ENCODE measurements at places on chromosomes 4 and X. TPM values are rescaled to one million over a fixed set of nuclear protein-coding genes. Genes with fewer than 3 reads are reported as not detected.

DNA sequence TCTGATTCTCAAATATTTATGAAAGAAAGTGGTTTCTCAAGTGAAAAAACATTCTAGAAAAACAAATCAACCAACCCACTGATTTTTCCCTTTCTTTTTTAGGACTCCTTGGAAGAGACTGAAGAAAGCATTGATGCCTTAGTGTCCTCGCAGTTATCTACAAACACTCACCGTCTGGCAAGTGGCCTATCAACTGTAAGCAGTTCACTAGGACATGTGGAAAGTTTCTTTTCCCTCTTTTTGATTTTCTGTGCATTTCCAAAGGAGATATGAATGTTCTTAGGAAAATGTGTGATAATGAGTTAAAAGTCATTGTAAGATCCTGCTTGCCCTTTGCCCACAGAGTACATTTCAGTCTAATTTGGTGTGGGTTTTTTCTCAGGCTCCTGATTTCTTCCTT lies 95.9 kb downstream of the SYTL5 start:
- DNase-seq: no peak
- peaks cover 3% of the 10 kb centered on the region for H3K4me1 ChIP-seq
- H3K27ac ChIP-seq: no peak overlapping the region
- no peaks in the 10 kb centered on the region for H3K27me3 ChIP-seq
- no peaks in the 10 kb centered on the region for H3K36me3 ChIP-seq

DNA sequence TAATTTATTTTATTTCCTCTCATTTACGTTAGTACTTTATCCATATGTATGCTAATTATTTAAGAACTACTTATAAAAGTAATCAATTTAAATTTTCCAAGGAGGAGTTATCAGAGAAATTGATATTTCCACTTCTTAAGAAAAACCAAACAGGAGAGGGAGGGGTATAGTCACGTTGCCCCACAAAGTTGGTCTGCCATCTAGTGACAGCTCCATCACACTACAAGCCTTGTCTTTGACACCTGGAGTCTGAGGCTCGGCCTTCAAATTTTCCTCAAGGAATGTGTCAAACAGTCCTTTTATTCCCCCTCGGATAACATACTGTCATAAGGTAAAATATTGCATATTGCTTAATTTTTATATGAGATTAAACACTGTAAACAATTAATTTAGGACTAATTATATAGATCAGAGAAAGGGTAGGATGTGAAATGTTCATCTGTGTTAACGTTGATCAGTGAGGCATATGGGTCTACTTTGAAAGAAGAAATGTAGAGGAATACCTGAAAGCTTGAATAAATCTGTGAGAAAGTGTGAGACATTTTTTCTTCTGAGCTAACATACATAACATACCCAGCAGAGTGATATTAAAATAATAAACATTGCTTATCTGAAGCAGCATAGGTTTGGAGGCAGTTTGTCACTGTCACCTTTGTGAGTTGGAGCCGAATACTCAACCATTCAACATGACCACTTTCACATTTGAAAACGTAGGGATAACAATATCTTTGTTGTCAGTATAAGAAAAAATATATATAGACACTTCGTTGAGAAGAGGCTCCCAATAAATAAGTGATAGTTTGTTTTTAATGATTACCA lies 114.4 kb downstream of the GLRA3 start:
- no peaks in the 10 kb centered on the region for H3K36me3 ChIP-seq
- no peaks in the 10 kb centered on the region for H3K4me1 ChIP-seq
- no peak overlapping the region for H3K27ac ChIP-seq
- DNase-seq: no peak
- no peak overlapping the region for H3K4me3 ChIP-seq

DNA sequence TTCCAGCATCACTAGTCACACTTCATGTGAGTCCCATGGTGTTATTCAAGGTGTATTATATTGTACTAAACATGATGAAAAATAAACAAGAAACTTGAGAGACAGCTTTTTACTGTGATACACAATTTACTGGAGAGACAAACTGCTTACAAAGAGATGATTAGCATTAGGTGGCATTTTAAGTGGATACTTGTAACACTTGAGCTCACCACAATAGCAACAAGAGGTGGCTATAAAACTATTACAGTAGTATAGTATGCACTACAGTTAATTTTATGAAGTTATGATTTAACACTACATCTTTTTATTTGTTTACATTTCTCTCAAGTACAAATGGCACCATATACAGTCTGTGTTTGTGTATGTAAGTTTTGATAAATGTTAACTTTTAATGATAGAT lies 246.6 kb downstream of the PARM1 start:
- H3K36me3 ChIP-seq: no peaks in the 10 kb centered on the region
- no peaks in the 10 kb centered on the region for H3K27me3 ChIP-seq

DNA sequence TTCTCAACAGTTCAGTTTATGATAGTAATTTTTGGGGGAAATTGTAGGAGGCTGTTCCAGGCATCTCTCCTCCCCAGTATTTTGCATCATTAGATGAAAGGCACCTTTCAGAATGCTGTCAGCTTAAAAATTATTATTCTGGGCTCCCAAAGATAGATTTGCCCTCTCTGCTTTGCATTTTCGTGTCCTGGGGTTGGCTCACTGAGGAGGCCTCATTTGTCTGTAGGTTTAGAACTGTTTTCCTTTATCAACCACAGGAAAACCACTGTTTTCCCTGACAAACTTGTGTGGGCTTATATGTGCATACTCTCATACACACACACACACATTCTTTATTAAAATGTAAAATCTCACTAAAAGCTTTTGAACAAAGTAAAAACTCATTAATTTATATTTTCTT lies 197.2 kb upstream of the VCX3A start:
- no peaks in the 10 kb centered on the region for H3K27me3 ChIP-seq
- H3K36me3 ChIP-seq: no peaks in the 10 kb centered on the region

GRCh38 chrX:118047446-118048186 lies 69.0 kb downstream of the KLHL13 start:
- H3K27ac ChIP-seq: no peak overlapping the region
- H3K27me3 ChIP-seq: no peaks in the 10 kb centered on the region
- DNase-seq: no peak
- H3K36me3 ChIP-seq: no peaks in the 10 kb centered on the region
- no peaks in the 10 kb centered on the region for H3K4me1 ChIP-seq
- H3K4me3 ChIP-seq: no peak overlapping the region

GRCh38 chr4:115121351-115122043 lies 8.1 kb upstream of the NDST4 start:
- H3K27me3 ChIP-seq: no peaks in the 10 kb centered on the region
- H3K4me3 ChIP-seq: no peak overlapping the region
- H3K4me1 ChIP-seq: no peaks in the 10 kb centered on the region
- no peak for DNase-seq

GRCh38 chr4:73258436-73258685 lies 237 bp downstream of the ANKRD17 start:
- H3K27me3 ChIP-seq: no peaks in the 10 kb centered on the region
- H3K36me3 ChIP-seq: peaks cover 6% of the 10 kb centered on the region
- peak overlapping the region; percentile 90 for H3K4me3 ChIP-seq
- no peak for DNase-seq

CFP gene
- 21.1 TPM for total RNA-seq

FRAS1 gene
- total RNA-seq: not detected

DNA sequence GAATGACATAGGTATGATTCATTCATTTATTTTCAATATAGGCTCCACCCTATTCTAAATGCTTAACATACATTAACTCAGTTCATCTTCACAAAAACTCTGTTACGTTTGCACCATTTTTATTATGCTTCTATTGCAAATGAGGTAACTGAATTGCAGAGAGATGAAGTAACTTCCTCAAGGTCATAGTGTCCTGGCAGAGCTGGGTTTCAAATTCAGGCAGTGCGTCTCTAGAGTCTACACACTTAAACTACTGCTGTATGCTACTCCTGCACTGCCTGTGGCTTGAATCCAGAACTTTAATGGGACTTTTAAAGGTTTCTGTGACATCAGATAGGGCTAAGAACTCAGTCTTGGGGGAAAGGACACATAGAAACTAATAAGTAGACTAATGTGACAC lies 413.4 kb downstream of the UBE2NL start:
- DNase-seq: no peak
- no peaks in the 10 kb centered on the region for H3K36me3 ChIP-seq
- no peaks in the 10 kb centered on the region for H3K4me1 ChIP-seq
- H3K4me3 ChIP-seq: no peak overlapping the region
- H3K27me3 ChIP-seq: no peaks in the 10 kb centered on the region
- no peak overlapping the region for H3K27ac ChIP-seq

OCIAD1 gene
- 91.4 TPM for total RNA-seq

- H3K27me3 ChIP-seq: no peaks in the 10 kb centered on the region
- no peak overlapping the region for H3K4me3 ChIP-seq
- no peaks in the 10 kb centered on the region for H3K4me1 ChIP-seq
- no peak for DNase-seq
- H3K27ac ChIP-seq: no peak overlapping the region
Observed at GRCh38 chrX:111262086-111262485, 8.2 kb downstream of the CAPN6 start.

SLC4A4 gene
- total RNA-seq: 17.9 TPM

- H3K4me1 ChIP-seq: no peaks in the 10 kb centered on the region
- no peak overlapping the region for H3K27ac ChIP-seq
- H3K36me3 ChIP-seq: no peaks in the 10 kb centered on the region
- H3K4me3 ChIP-seq: no peak overlapping the region
- no peak for DNase-seq
Observed at GRCh38 chr4:27123123-27123768, 262.6 kb downstream of the STIM2 start.

GRCh38 chr4:19857380-19857779 lies 394.3 kb upstream of the SLIT2 start:
- no peaks in the 10 kb centered on the region for H3K36me3 ChIP-seq
- H3K4me1 ChIP-seq: no peaks in the 10 kb centered on the region
- no peak for DNase-seq

DNA sequence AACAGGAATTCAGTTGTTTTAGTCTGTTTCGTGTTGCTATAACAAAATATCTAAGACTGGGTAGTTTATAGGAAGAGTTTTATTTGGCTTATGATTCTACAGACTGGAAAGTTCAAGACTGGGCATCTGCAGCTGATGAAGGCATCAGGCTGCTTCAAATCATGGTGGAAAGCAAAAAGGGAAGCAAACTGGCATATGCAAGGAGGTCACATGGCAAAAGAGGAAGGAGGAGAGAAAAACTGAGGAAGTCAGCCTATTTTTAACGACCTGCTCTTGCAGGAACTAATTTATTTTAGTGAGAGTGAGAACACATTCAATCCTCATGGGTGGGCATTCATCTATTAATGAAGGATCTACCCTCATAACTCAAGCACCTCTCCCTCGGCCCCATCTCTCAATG lies 363.1 kb upstream of the HS3ST1 start:
- H3K27me3 ChIP-seq: no peaks in the 10 kb centered on the region
- H3K4me3 ChIP-seq: no peak overlapping the region
- H3K27ac ChIP-seq: no peak overlapping the region
- no peak for DNase-seq
- H3K4me1 ChIP-seq: no peaks in the 10 kb centered on the region
- H3K36me3 ChIP-seq: no peaks in the 10 kb centered on the region

- peaks cover 18% of the 10 kb centered on the region for H3K27me3 ChIP-seq
- DNase-seq: no peak
- H3K27ac ChIP-seq: no peak overlapping the region
- H3K4me1 ChIP-seq: no peaks in the 10 kb centered on the region
Observed at GRCh38 chr4:183906739-183907651, 1.9 kb downstream of the STOX2 start.

DNA sequence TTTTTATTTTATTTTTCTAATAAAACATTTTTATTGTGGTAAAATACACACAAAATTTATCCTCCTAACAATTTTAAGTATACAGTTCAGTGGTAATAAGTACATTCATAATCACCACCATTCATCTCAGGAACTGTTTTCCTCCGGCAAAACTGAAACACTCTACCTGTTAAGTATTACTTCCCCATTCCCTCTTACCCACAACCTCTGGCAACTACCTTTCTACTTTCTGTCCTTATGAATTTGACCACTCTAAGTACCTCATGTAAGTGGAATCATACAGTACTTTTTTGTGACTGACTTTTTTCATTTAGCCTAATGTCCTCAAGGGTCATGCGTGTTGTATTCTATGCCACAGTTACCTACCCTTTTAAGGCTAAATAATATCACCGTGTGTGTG lies 21.1 kb upstream of the HSFX4 start:
- H3K27me3 ChIP-seq: no peaks in the 10 kb centered on the region
- H3K27ac ChIP-seq: no peak overlapping the region
- DNase-seq: no peak
- no peaks in the 10 kb centered on the region for H3K4me1 ChIP-seq

ADGRG2 gene
- total RNA-seq: not detected

DNA sequence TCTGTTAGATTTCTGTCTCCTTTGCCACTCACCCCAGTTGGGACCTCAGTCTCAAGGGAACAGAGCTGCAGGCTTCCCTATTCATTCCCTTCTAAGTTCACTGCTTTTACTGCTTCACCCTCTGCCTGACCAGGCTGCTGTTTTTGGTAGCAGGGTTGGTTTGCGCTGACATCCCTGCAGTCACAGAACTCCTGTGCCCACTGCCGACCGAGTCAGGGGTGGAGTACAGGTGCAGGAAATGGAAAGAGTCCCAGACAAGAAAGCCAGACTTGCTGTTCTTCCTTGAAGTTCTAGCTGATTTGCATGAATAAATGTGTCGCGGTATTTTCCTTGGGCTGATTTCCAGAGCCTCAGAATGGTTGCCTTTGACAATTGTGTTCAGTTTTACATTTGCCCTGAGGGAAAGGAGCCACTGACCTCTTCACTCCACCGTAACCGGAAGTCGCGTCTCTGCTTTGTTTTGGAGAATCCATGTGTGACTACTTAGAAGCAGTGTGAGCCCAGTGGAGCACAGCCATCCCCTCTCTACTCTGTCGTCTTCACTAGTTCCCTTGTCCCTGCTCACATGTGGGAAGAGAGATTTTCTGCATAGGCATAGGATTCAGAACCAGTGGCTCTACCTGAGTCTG lies 84.8 kb downstream of the TNIP2 start:
- H3K4me3 ChIP-seq: no peak overlapping the region
- peaks cover 8% of the 10 kb centered on the region for H3K4me1 ChIP-seq
- no peak for DNase-seq
- H3K36me3 ChIP-seq: peaks cover 39% of the 10 kb centered on the region
- no peak overlapping the region for H3K27ac ChIP-seq

TRPC5OS gene
- not detected for total RNA-seq

DCLK2 gene
- total RNA-seq: not detected

GRCh38 chr4:125316791-125317524 lies 2.2 kb downstream of the FAT4 start:
- no peaks in the 10 kb centered on the region for H3K36me3 ChIP-seq
- H3K27me3 ChIP-seq: peaks cover 2% of the 10 kb centered on the region
- no peak overlapping the region for H3K27ac ChIP-seq
- peaks cover 36% of the 10 kb centered on the region for H3K4me1 ChIP-seq
- peak overlapping the region; percentile 77 for H3K4me3 ChIP-seq

DNA sequence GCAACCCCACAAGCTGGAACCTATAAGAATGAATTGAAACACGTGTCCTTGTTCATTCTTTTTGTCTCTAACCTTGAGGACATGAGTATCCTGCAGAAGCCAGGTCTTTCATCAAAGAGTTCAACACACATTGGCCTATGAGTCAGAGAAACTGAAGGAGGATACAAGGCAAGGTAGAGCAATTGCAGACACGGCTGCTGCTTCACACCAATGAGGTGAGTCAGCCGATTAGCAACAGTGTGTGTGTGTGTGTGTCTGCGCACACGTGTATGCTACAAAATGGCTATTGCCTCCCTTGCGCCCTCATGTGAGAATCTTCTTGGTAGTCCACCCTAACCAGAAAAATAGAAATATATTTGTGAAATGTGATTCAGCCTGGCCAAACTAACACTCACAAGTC lies 1477.7 kb upstream of the IGFBP7 start:
- no peak overlapping the region for H3K4me3 ChIP-seq
- no peaks in the 10 kb centered on the region for H3K4me1 ChIP-seq
- DNase-seq: no peak
- no peaks in the 10 kb centered on the region for H3K27me3 ChIP-seq
- H3K36me3 ChIP-seq: no peaks in the 10 kb centered on the region

CENPVL3 gene
- not detected for total RNA-seq
